Activated CD8-positive, alpha-beta memory T cell treated with anti-CD3 and anti-CD28 coated beads for 48 hours (primary cell): ENCODE measurements at places on chromosomes 1 and 21.
A peak's percentile ranks its signal among the peaks of the same experiment; 100 is the strongest.

- DNase-seq: no peak
Observed at GRCh38 chr1:61993331-61993961, 201.2 kb upstream of the L1TD1 start.

GRCh38 chr1:187374082-187374481 is 545.3 kb downstream of the PLA2G4A start:
- no peak for DNase-seq

DNA sequence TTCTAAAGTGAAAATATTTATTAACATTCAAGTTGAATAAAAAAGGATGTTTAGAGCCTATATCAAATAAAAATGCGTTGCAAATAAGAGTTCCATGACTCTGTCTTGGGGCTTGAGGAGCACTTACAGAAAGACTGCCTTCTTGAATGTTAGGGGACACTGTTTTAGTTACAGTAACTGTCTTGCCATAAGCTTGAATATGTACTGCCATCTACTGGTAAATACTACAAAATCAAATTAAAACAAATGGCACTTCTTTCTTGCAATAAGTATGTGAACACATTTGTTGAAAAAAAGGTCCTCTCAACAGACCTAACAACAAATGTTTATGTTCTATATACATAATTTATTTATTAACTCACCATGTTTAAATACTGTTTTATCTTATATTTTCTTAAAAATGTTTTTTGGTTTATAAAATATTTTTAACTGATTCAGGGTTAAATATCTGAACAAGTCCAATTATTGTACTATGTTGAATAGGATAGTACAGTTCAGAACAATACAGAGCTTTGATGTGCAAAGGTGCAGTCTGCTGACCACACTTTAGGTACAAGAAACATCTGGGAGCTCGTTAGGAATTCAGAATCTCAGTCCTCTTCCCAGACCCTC is 199.5 kb downstream of the LRRIQ3 start:
- DNase-seq: no peak

DNA sequence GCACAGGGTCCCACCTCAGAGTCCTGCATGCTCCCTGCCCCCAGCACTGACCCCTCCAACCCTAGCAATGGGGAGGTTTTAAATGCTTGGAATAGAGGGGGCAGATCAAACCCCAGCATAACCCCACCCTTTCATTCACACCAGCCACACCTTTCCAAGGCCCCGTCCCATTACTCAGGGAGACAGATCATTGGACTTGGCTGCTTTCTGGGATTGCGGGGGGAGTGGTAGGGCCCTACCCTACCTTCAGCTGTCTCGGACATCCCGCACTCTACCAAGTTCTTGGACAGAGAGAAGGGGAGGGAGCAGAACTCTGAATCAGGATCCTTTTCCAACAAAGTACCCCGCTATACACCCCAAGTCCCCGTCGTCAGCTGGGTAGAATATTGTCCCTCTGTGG is 983 bp downstream of the PADI2 start:
- DNase-seq: no peak

DNA sequence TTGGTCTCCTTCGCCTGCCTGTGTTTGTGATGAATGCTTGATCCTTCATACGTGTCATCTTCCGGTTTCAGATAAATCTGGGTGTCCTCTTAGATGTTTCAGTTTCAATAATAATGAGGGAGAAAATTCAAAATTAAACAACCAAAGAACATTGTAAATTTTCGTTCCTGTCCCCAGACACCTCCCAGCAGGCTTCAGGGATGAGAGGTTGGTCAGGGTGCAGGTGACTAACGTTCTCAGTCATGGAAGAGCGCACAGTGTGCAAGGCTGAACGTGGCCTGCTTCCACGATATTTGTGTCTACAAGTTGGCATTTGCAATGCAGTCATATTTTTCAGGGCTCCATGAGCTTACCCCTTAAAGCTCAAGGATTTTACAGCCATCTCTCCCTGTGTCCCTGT is 147.1 kb upstream of the ARHGEF16 start:
- no peak for DNase-seq

DNA sequence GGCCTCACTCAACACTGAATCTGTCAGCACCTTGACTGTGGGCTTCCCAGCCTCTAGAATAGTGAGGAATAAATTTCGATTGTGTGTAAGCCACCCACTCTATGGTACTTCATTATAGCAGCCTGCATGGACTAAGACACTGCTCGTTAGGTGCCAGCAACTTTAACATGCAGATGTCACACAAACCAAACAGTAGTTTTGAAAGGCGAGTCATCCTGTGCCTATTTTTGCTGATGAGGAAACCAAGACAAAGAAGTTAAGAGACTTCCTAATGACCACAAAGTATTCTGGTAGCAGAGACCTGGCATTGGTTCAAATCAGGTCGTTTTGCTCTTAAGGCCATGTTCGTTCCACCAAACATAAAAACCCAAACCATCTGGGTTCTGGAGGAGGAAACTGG is 42.9 kb downstream of the BATF3 start:
- no peak for DNase-seq

- no peak for DNase-seq
Observed at GRCh38 chr1:222104694-222105392, 363.0 kb upstream of the DUSP10 start.

DNA sequence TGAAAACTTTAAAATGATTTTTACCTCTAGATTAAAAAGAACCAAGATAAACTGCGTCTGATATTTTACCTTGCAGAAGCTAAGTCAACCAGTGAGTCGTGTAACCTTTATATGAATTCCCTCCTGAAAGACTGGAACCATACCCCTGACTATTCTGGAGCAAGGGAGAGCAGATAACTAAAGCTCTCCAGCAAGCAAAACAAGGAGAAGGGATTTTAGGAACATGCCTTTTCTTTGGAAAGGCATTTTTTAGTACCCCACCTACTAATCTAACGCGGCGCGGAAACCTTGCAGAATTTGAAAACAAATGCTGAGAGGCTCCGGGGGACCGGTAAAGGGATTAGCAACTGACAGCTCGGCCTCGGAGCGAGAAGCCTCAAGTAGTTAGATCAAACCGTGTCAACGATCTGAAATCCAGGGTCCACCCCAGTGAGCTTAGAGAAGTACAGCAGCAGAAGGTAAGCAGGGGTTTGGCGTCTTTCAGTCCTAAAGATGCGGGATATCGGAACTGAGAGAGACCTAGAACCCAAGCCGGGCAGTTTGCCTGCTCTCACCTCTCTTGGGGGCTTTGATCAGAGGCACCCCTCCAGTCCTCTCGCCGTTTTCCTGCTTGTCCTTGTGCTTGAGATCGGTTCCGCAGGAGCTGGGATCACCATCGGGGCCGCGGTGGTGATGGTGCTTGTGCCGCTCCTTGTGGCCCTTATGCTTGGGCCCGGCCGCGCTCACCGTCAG is 954 bp downstream of the RSBN1 start:
- DNase-seq: no peak

DNA sequence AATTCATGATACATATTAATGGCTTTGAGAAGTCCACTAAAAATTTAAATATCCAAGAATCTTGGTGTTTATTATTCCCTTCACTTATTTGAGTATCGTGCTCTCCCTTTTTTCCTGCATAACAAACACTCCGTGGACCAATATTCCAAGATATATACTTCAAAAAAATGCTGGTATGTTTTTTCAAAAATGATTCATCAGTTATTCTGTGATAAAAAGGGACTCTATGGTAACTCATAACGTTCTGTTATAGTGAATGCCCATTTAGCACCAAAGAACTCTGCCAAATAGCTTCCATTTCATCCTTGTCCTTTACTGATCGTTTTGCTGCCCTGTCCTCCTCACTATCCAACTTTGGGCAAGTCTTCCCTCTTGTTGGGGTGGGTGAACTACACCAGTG is 12.9 kb downstream of the GIPC2 start:
- no peak for DNase-seq

GRCh38 chr1:37479255-37480124 is 5.1 kb downstream of the ZC3H12A start:
- peak; percentile 73 for DNase-seq

GRCh38 chr1:219549215-219549614 is 63.7 kb downstream of the ZC3H11B start:
- no peak for DNase-seq

- DNase-seq: no peak
Observed at GRCh38 chr1:113666126-113666525, 93.2 kb downstream of the PHTF1 start.

- no peak for DNase-seq
Observed at GRCh38 chr1:230250666-230251065, 175.5 kb downstream of the PGBD5 start.

DNA sequence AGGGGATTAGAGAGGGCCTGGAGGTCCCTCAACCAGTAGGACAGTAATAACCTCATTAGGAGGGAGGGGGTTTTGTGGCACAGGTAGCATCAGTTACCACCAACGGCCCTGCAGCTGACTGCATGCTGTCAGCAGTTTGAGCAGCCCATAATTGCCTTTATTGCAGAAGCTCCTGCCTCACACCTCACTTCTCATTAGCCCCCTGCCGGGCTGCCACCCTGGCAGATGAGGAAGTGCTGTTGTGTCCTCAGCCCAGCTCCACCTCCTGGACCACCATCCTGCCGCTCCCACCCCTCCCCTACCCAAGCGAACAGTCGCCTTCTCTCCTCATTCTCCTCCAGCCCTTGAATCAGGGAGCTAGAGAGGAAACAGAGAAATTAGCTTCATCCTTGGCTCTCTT is 237.4 kb downstream of the LMX1A start:
- no peak for DNase-seq

- DNase-seq: no peak
Observed at GRCh38 chr1:30756545-30757351, 826 bp downstream of the LAPTM5 start.

- no peak for DNase-seq
Observed at GRCh38 chr1:159921251-159921650, 4.1 kb downstream of the TAGLN2 start.

DNA sequence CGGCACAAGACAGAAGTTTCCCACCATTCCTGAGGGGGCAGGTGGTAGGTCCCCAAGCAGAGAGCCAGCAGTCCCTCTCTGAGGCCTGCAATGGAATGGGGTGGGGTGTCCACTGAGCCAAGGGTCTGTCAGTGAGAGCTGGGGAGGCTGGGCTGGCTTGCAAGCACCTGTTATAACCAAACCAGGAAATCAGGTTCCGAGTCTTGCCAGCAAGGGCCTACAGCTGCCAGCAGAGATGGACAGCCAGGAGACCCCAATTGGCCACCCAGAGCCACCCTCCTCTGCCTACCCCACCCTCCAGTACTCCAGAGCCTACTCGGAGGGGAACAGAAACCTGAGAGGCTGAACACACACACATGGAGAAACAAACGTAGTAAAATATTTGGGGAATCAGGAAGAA is 32.2 kb downstream of the PSEN2 start:
- DNase-seq: no peak

DNA sequence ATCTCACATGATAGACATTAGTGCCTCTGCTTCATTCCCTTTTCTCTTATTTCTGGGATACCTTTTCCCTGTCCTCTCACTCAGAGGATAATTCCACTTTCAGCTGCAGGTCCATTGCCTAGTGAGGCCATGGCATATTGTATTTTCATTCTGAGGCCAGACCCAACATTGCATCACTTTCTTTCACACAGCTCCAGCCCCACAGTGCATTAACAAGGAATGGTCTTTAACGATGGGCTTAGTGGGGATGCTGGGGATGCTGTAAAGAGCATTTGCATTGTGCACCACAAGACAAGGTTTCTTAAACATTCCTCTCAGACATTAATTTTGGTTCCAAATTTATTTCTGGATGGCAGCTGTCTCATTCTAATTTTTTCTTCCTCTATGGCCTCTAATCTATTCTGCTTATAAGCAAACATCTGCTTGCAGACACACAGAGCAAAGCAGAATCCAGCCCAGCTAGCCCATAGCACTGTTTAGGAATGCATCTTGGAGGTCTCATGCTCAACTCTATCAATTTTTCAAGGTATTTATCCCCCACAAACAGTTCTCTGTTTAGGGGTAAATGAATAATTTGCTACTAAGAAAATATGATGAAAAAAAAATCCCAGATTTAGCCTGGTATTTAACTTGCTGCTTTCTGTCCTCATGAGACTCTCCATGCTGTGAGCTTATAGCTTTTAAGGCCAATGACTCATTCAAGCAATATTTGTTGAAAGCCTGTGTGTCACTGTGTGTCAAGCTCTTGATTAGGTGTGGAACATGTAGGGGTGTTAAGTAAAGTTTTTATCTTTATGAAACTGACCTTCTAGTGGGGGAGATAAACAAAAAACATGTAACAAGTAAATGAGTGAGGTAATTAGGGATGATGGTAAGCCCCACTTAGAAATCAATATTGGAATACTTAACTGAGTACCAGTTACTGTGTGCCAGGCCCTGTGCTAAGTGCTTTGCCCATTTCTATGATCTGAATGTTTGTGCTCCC is 44.5 kb upstream of the CCDC190 start:
- DNase-seq: no peak

DNA sequence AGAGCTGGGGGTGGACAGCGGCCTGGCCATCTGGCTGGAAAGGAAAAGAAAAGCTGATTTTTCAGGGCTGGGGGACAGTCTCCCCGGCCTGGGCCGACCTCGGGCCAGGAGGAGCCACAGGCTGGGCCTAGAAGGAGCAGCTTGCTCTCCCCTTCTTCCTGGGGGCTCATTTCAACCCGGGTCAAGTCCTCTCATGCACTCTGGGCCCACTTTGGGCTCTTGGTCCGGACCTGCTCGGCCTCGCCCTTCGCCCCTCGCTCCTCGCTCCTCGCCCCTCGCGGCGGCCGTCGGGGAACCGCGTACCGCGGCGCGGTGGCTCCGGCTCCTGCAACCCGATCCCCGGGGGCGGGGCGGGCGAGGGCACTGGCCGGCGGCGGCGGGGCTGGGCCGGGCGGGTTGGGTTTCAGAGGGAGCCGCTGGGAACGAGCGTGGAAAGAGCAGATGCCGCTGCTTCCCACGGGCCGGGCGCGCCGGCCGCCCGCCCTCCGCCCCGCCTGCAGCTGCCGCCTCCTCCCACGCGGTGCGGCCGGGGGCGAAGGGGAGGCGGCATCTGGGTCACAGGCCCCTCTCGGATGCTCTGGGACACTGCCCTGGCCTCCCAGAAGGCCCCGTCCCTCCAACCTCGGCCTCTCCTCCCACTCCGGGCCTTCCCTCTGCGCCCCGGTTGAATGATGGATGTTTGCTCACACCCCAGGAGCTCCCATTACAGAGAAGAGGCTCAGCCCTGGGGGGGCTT is 6.6 kb downstream of the HEYL start:
- DNase-seq: no peak

GRCh38 chr1:96945509-96946084 is 224.0 kb downstream of the PTBP2 start:
- no peak for DNase-seq

- no peak for DNase-seq
Observed at GRCh38 chr1:178702146-178702545, 22.9 kb upstream of the RALGPS2 start.

DNA sequence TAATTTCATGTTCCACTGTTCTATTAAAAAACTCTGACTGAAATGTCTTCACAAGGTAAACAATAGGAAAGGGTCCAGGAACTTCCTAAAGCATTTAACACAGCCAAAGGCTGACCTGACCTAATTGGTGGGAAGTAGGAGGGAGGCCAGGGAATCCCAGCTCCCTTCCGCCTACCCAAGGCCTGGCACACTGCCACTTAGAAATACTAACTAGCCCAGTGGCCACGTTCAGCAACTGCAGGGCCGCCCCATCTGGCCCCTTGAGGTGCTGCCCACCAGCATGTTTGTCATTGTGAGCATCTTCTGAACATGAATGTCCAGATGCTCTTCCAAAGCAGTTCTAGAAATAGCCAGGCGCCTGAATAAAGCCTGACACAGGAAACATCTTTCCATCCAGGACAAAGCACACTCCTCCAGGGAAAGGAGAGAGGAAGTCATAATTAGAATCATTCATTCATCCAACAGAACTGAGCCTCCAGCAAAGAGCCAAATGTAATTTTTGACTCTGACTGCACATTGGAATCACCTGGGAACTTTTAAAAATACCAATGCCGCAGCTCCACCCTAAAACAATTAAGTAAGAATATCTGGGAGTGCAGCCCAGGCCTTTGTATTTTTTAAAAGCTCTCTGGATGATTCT is 44.6 kb upstream of the BCL9 start:
- no peak for DNase-seq
